AG04450 (cell line): ENCODE measurements at places on chromosomes 1 and 21.

DNA sequence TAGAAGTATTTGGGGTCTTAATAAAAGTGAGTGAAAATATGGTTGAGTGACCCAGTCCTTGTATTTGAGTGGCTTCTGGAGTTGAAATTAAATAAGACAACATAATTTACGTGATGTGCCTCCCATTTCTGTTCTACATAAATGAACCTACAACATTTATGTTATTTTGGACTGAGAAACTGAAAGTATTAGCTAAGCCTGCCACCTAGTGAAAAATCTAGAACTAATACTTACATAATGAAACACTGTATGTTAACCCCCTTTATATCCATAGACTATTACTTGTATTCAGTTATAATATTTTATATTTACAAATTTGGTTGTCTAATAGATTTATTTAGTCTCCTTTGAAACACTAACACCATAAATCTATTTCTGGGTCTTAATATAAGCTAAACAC is 298.9 kb downstream of the KCNT2 start:
- peak; percentile 7 for DNase-seq

DNA sequence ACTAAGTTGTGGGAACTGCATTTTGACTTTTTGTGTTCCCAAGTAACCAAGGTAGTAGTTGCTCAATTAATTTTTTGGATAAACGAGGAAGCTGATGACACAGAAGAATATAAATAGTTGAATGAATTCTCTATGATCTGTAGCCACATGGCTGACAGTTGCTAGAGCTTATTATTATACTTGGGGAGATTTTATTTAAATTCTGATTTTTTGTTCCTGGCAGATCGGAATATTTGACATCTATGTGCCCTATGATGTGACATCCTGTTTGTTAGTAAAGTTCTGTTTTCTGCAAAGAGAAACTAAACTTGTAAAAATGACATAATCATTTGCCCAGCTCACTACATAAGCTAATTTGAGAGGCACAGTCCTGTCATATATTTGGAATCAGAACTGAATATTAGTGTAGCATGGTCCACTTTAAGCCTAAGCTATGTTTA is 9.7 kb upstream of the LYST start:
- no peak for DNase-seq

GRCh38 chr1:199616947-199617346 is 410.6 kb upstream of the NR5A2 start:
- DNase-seq = no peak

GRCh38 chr1:203078478-203078877 is 7.3 kb downstream of the MYOG start:
- DNase-seq = no peak

DNA sequence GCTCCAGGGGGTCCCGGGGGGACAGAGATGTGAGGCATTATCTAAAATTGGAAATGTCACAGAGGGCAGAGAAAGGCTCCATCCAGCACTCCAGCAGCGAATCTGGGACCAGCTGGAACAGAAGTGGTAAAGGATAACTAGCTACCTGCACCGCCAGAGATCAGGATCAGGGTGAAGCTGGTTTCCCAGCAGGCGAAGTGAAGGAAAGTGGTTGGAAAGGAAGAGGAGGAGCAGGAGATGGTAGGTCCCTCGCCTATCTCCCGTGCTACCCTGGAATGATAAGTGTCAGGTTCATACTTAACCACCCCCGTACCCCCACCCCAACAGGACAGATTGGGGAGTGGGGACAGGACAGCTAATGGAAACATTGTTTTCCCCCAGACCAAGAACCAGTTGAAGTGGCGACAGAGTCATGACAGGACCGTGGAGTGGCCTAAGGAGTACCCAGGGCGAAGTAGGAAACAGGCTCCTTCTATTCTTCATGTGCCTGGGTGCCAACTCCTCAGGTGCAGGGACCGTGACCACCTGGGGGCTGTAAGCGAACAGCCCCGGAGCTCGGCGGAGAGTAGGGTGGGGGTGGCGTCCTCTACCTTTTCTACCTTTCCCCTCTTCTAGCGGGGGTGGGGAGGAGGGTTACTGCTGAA is 717 bp downstream of the B4GALT3 start:
- no peak for DNase-seq

DNA sequence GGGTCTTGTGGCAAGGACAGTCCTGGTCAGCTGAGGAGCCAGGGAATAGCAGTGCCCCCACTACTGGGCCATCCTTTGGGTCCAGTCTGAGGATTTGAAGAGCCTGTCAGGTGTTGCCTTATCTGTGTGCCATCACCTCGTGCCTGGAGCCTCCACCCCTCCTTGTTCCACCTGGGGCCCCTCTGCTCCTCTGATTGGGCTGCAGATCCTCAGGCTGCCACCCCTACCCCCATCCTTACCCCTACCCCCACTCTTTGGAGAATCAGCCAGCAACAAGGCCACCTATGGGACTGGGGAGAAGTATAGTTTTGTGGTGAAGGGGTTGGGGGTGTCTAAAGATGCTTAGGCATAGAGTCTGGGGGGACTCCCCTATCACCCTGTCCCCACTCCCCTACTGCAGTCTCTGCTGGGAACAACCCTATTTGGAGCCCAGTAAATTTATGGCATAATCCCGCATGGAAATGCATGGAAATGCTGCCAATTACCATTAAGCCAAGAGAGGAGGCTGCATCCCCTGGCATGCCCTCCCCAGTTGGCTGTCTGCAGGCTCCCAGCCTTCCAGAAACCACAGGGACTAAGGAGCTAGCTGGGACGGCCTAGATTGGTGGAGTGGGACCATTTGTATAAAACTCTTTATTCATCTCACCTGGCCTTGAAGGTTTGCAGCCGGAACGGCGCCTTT is 142.7 kb upstream of the CSF3R start:
- no peak for DNase-seq

DNA sequence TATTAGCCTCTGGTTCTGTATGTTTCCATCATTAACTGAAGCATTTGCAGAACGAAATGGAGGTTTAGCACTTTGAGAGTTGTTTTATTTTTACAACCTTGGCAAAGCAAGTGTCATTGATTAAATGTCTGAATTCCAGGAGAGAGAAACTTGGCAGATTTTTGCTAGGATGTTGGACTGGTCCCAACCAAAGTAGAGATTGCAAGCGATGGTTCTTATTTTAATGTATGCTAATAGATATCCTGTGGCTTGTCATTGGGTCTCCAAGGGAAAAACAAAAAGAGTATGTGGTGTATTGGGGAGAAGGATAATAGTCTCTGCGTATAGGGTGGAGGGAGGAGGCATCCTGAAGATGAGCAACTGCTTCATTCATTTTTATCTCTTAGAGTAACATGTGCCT is 457.2 kb upstream of the RUNX1 start:
- no peak for DNase-seq

GRCh38 chr1:16727190-16728111 is 12.9 kb upstream of the RNU1-4 start:
- no peak for DNase-seq

- no peak for DNase-seq
Observed at GRCh38 chr1:60283690-60284089, 210.1 kb upstream of the C1orf87 start.

- no peak for DNase-seq
Observed at GRCh38 chr21:21712748-21713520, 714.7 kb downstream of the NCAM2 start.

GRCh38 chr1:167561753-167562152 is 8.2 kb upstream of the CREG1 start:
- no peak for DNase-seq

DNA sequence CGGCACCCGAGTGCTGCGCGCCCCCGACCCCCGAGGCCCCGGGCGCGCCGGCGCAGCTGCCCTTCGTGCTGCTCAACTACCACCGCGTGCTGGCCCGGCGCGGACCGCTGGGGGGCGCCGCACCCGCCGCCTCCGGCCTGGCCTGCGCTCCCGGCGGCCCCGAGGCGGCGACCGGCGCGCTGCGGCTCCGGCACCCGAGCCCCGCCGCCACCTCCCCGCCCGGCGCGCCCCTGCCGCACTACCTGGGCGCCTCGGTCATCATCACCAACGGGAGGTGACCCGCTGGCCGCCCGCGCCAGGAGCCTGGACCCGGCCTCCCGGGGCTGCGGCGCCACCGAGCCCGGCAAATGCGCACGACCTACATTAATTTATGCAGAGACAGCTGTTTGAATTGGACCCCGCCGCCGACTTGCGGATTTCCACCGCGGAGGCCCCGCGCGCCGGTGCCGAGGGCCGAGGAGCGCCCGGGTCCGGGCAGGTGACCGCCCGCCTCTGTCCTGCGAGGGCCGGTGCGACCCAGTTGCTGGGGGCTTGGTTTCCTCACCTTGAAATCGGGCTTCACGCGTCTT is 49.0 kb downstream of the SIM2 start:
- no peak for DNase-seq

DNA sequence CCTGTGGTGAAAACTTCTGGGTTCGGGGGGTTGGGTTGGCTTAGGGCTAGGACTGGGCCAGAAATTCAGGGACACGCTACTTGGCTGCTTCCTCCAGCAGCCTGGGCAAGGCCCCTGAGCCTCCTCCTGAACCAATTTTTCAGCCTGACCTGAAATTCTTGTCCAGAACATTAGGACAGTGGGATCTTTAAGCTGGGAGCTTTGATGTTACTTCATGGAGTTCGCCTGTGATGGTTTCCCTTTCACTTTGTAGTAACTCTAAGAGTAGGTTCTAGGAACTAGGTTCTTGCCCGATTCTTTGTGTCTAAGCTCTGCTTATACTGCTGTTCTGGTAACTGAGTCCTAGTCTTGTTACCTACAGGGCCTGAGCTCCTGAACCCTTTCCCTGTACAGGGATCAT is 75.3 kb downstream of the S1PR1 start:
- DNase-seq = no peak

- no peak for DNase-seq
Observed at GRCh38 chr1:205032508-205032907, 10.5 kb upstream of the CNTN2 start.

DNA sequence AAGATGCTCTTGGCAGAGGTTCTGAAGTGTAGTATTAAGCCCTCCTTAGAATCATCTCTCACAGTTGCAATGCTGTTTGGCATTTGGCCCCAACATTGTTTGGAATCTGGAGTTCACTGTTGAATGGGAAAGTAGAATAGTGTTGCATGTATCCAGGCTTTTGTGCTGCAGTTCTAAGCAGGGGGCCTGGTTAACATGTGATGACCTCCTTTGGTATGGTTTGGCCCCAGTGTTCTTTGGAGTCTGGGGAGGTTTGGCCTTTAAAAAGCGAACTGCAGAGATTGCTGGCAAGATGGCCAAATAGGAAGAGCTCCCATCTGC is 61.8 kb upstream of the PLD5 start:
- no peak for DNase-seq

GRCh38 chr1:15501208-15502032 is 22.6 kb downstream of the CASP9 start:
- DNase-seq = no peak

DNA sequence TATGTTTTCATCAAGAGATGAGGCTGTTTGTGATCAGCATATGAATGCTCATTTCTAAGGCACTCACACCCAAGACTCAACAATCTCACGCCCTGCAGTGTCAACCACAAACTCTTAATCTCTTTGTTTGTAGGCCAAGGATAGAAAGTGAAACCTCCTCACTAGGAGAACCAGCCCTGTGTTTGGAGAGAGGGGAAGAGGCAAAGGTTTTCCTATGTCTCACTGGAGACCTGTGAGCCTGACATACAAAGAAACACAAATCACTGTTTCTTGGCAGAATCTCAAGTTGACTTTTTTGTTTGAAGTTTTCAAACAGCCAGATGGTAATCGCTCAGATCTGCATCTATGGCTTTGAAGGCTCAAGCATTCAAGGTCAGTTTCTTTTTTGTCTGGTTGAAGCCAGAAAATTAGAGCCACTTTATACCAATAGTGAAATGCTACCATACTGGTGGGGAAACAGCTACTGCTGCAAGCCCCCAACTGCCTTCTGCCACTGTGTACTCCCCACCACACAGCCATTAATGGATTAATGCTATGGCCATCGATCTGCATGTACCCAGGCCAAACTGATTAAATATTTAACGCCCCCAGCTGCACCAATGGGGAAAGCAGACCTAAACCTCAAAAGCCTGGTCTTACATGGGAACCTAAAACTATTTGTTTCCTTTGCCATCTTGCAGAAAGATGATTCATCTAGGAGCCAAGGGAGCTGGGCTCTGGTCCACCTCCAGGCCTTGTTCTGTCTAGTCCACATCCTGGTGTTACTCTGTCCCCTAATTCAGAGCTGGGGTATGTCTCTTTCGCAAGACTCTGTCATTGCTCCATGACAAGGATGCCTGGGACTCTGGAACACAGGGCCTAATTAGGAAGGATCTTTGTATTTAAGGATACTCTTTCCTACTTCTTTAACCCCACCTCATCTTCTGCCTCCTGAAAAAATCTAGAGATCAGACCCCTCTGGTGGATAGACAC is 16.3 kb downstream of the PDZK1 start:
- peak; percentile 41 for DNase-seq

DNA sequence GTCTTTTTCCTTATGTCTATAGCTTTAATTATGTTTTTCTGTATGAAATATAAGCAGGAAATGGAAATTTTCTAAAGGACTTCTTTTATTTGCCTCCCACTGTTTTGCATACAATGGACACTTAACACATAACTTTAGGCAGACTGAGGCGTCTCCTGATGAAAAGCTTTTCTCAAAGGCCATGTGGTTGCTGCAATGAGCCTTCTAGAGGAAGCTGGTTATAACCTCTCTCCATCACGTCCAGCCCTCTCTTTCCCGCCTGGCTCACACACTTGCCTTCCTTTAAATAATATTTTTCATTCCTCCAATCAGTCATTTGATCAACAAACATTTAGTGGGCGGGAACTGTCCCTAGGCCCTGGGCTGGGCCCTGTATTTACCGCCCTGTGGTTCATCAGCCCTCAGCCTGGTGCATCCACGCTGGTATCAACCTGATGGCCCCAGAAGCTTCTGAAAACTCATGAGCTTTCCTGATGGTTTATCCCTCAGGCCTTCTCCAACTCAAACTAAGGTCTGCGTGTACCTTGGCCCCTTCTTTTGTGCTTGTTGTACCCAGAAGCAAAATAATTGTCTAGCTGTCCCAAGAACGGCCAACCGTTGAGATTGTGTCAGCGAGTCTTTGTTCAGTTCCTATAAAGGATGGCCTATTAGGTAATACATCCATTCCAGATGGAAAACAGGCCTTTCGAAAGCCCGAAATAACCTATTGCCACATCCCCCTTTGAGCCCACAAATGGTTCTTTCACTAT is 75.3 kb upstream of the LYST start:
- DNase-seq = no peak

DNA sequence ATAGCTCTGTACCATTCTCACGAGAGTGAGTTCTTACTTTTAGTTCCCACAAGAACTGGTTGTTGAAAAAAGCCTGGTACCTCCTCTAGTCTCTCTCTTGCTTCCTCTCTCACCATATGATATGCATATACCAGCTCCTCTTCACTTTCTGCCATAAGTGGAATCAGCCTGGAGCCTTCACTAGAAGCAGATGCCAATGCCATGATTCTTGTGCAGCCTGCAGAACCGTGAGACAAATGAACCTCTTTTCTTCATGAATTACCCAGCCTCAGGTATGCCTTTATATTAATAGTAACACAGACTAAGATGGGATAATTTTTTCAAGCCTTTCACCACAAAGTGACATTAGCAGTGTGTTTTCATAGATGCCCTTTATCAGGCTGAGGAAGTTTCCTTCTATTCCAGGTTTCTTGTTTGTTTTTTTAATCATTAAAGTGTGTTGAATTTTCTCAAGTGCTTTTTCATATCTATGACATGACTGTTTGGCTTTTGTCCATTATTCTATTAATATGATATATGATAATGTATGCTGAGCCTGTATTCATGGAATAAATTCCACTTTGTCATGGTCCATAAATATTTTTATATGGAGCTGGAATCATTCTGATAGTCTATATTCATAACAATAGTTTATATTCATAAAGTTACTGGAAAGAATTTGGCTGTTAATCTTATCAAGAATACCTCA is 40.7 kb upstream of the C1orf185 start:
- DNase-seq = no peak
